Stimulated activated CD4-positive, alpha-beta T cell treated with anti-CD3 and anti-CD28 coated beads, Interleukin-1b, Interleukin-23, amount 100 ng/mL, for 4 hours (primary cell): ENCODE measurements at places on chromosomes 5 and 9.

DNA sequence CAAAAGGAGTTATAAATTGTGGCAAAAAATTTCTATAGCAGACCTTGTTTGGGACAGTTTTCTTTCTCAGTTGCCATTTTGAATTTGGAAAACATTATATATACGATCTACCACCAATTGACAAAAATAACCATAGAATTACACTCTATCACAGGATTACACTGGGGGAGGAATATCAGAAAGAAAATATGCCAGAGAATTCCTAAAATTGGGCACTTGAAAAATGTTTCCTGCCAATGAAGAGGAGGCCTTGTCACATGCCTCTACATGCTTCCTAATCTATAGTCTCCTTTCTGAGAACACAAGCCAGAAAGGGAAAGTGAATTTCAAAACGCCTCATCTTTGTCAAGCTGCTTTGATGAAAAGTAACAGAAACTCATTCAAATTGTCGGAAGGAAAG, 78.5 kb upstream of the DNAH5 start:
- DNase-seq, result no peak

- no peak for DNase-seq
These were observed 1.3 kb downstream of the MAP3K1 start for GRCh38 chr5:56816546-56817081.

- no peak for DNase-seq
These were observed 4.1 kb upstream of the ADRA1B start for GRCh38 chr5:159912033-159912800.

DNA sequence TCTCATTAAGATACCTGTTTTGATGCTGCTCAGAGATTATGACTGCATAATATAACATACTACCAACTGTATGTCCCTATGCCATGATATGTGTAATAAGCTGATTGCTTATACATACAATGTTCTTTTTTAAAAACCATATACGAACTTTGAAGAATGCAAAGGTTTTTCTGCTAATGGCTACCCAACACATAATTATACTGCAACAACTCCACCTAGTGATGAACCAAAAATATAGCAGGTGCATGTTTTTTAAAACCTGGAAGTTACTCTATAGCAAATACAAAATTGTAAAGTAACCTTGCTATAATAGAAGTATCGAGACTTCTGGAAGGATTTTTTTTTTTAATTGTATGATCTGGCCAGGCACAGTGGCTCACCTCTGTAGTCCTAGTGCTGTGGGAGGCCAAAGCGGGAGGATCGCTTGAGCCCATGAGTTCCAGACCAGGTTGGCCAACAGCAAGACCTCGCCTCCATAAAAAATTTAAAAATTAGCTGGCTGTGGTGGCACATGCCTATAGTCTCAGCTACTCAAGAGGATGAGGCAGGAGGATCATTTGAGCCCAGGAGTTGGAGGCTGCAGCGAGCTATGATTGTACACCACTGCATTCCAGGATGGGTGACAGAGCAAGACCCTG, 49.1 kb downstream of the HOMER1 start:
- no peak for DNase-seq

DNA sequence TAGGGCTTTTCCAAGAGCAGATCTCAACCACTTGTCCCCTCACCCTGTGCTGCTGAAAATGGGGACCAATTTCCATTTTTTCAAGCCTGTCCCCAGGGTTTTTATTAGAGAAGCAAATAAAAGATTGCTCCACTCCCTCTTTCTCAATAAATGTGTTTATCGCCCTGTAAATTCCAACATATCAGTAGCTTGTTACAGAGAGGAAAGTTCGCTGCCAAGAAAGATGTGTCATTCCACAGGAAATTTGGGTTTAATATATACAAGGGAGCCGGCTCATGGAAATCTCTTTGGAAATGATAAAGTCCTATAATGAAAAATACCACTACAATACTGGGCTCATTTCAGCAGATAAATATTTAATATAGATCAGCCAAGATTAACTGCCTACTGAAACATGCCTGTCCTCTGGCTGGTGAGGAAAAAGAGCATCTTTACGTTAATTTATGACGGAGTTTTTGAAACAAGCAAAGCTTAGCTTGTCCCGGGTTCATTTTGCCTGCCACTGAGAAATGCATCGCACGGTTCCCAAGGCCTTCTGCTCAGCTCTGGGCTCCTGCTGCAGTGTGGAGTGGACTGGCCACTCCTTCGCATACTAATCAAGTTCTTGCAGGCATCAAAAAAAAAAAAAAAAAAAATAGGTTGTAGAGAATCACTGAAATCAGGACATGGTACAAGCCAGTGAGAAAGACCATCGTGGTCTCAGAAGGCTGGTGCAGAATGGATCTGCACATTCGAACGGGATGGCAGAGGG, 84.5 kb downstream of the BRINP1 start:
- DNase-seq, result no peak

- no peak for DNase-seq
These were observed 3.9 kb downstream of the FAM13B start for GRCh38 chr5:138028971-138029365.

DNA sequence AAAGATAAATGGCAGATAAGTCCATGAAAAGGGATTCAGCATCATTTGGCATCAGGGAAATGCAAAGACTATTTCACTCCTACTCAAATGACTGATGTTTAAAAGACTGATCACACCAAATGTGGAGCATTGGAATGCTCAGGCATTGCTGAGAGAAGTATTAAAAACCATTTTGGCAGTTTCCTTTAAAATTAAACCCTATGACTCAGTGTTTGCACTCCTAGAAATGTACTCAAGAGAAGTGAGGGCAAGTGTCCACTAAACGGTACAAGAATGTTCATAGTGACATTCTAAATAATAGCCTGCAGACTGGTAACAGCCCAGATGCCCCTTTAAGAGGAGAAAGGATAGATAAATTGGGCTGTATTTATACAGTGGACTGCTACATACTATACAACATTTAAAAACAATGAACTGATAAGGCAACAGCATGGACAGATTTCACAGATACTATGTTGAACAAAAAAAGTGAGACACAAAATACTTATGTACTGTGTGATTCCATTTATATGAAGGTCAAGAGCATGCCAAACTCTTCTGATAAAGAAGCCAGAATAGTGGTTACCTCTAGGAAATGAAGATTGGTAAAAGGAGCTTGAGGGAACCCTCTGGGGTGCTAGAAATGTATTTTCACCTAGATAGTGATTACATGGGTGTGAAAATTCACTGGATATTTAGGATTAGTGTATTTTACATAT, 24.6 kb downstream of the APC start:
- no peak for DNase-seq
